ENCODE measurements at places on chromosomes 2 and 18.

DNA sequence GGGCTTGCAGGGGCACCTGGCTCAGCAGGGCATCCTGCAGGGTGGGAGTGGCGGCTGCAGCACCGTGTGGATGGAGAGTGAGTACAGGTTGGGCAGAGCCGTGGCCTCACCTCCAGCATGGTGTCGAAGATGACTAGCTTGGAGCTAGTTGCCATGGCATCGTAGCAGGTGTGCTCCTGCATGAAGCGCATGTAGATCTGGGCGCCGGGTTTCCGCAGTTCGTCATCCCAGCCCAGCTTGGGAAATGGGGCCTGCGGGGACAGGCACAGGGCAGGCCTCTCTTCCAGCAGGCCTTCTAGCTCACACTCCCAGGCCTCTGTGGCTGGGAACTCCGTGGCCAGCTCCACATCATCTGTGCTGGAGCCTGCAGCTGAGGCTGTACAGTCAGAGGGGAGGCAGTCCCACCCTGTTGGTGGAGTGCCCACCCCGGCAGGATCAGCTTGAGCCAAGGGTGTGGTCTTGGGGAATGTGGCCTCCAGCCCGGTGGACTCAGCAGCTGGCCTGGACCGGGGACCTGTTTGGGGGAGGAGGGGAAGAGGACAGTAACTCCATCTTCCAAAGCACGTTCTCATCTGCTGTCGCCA lies 1.6 kb downstream of the PRKAG3 start:
- no peak for DNase-seq

GRCh38 chr2:190789074-190790004 lies 91.3 kb upstream of the GLS start:
- DNase-seq, result no peak

DNA sequence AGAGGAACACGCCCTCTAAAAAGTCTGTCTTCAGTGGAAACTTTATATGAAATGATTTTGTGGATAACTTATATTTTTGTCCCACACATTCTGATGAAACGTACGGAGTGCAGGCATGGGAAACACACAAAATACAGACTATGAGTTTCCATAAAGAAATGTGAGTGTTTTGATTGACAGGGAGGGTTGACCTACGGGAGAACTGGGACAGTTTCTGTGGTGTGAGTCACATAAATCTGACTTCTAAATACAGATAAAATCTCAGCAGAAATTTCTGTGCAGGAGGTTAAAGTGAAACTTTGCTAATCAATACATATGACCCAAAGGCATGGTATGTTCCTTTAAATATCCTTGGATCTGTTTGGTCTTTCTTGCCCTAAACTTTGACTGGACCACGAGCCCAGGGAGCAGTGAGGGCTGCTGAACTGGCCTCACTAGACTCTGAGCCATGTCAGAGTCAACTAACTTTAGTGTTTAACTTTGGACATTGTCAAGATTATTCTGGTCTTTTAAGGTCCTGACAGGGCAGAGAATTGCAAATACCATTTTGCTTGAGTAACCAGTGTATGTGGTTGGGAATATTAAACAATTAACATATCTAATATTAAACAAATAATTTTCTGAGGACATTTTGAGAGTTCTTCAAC lies 206.9 kb upstream of the LYPD1 start:
- no peak for DNase-seq

DNA sequence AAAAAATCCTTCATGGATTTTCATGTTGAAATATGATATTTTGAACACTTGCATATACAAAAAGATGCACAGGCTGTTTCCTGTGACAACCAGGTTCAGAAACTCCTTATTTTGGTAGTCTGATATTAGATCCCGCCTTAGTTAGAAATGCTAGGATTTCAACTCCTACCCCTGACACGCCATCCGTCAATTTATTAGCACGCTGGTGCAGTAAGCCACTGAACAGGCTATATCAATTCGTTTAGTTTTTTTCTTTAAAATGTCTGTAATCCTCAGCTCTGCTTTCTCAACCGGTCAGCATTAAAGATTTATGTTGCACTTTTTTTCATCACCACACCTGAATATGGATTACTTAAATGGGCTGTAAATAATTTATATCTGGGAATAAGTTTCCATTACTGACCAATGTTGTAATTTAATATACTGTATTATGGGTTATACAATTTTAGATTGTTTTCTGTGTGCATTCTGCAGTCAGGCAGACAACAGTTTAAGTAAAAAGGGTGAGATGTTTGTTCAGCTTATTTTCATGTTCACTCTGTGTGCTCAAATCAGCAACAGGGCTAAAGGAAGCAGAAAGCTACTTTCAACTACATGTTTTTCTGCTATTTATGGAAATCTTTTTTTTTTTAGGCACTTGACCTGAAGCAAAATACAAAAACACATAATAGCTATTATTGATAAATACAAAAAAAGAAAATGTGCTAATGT lies 227.7 kb downstream of the ARHGAP15 start:
- no peak for DNase-seq

GRCh38 chr2:218988650-218989049 lies 3.7 kb upstream of the FEV start:
- no peak for DNase-seq

GRCh38 chr2:144459286-144459685 lies 60.6 kb downstream of the ZEB2 start:
- no peak for DNase-seq

- DNase-seq, result no peak
These were observed 73.6 kb downstream of the FSHR start for GRCh38 chr2:49080681-49081080.

GRCh38 chr18:56124186-56124585 lies 514.2 kb downstream of the TXNL1 start:
- peak; percentile 21 for DNase-seq

- peak; percentile 5 for DNase-seq
These were observed 90.9 kb downstream of the CAPN13 start for GRCh38 chr2:30716123-30716900.

- no peak for DNase-seq
These were observed 76.4 kb upstream of the ITGA6 start for GRCh38 chr2:172350839-172351479.
